ENCODE measurements at places on chromosomes 3 and 15. TPM values are rescaled to one million over a fixed set of nuclear protein-coding genes. Genes with fewer than 3 reads are reported as not detected.

LMAN1L gene
- 0.35 TPM for total RNA-seq

- H3K27ac ChIP-seq, result no peak overlapping the region
- H3K4me1 ChIP-seq, result peaks cover 17% of the 10 kb centered on the region
- no peak overlapping the region for H3K4me3 ChIP-seq
- DNase-seq, result no peak
These were observed 135.9 kb downstream of the FEZF2 start for GRCh38 chr3:62237286-62237948.

GRCh38 chr3:89300526-89300925, 193.1 kb downstream of the EPHA3 start:
- no peaks in the 10 kb centered on the region for H3K27me3 ChIP-seq
- no peaks in the 10 kb centered on the region for H3K36me3 ChIP-seq
- DNase-seq, result no peak
- H3K4me1 ChIP-seq, result peaks cover 4% of the 10 kb centered on the region
- no peak overlapping the region for H3K4me3 ChIP-seq
- no peak overlapping the region for H3K27ac ChIP-seq

- no peak overlapping the region for H3K4me3 ChIP-seq
- H3K4me1 ChIP-seq, result no peaks in the 10 kb centered on the region
- no peak overlapping the region for H3K27ac ChIP-seq
- H3K36me3 ChIP-seq, result no peaks in the 10 kb centered on the region
These were observed 358.6 kb upstream of the ARHGEF26 start for GRCh38 chr3:153762411-153763235.

SENP5 gene
- 46.5 TPM for total RNA-seq

GRCh38 chr15:33963831-33964664, 4.2 kb upstream of the CHRM5 start:
- no peak overlapping the region for H3K4me3 ChIP-seq
- no peak for DNase-seq
- H3K4me1 ChIP-seq, result peaks cover 13% of the 10 kb centered on the region
- H3K27ac ChIP-seq, result no peak overlapping the region

DNA sequence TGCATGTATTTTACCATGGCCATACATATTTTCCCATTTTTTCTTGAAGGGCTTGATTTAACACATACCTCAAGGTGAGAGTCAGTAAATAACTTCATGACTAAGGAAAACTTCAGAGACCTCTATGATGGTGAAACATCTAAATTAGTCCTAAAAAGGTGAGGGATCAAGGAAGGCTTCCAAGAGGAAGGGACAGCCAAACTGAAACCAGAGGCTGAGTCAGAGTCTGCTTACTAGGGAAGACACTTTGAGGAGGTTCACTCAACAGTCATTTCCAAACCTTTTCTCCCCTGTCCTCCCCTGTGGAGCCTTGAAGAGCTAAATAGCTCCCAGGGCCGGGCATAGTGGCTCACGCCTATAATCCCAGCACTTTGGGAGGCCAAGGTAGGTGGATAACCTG, 206.6 kb downstream of the SHQ1 start:
- H3K27ac ChIP-seq, result no peak overlapping the region
- H3K27me3 ChIP-seq, result no peaks in the 10 kb centered on the region
- peaks cover 2% of the 10 kb centered on the region for H3K4me1 ChIP-seq

Measured in mesothelial cell of epicardium (in vitro differentiated cells).